ENCODE measurements at places on chromosomes 1 and 21.

DNA sequence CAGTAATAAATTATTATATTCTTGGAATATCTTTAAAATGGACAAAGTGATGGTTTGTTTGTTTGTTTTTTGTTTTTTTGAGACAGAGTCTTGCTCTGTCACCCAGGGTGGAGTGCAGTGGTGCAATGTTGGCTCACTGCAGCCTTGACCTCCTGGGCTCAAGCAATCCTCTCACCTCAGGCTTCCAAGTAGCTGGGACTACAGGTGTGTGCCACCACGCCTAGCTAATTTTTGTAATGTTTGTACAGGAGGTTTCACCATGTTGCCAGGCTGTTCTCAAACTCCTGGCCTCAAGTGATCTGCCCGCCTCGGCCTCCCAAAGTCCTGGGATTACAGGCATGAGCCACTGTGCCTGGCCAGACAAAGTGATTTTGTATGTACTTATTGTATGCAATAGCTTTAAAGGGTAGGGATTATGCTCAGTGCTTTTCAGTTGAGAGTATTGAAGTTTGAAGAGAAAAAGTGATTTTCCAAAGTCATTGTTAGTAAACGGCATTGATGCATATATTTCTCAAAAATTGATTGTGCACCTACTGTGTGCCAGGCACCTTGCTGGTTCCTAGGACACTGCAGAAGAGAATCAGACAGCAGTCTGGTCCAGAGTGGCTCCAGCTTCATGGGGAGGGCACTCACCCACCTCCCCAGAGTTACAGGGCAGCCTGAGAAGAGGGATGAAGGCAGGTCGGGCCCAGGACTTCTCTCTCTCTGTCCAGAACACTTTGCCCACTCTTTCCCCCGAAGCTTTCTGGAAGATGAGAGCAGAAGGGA, 34.2 kb upstream of the TTC22 start:
- H3K36me3 ChIP-seq, result no peaks in the 10 kb centered on the region
- no peak overlapping the region for H3K27ac ChIP-seq
- no peaks in the 10 kb centered on the region for H3K27me3 ChIP-seq

DNA sequence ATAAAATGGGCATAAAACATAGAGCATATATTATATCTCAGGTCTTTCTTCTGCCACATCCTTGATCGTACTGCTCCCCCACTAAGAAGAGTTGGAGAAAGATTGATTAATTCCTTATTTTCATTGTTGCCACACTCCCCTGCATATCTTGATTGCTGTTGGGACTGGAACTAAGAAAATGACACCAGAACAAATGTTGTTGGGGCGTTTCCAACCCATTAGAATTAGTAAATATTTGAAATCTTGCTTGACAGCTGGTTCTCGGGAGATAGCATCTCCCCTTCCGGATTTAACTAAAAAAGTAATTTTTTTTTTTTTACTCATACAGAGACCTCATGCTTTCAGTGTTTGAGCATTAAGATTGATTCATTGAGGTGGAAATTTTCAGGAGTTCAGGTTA, 493.0 kb upstream of the PLXNA2 start:
- no peak for DNase-seq
- no peak overlapping the region for H3K27ac ChIP-seq
- no peaks in the 10 kb centered on the region for H3K36me3 ChIP-seq
- H3K27me3 ChIP-seq, result no peaks in the 10 kb centered on the region
- no peaks in the 10 kb centered on the region for H3K4me1 ChIP-seq

DNA sequence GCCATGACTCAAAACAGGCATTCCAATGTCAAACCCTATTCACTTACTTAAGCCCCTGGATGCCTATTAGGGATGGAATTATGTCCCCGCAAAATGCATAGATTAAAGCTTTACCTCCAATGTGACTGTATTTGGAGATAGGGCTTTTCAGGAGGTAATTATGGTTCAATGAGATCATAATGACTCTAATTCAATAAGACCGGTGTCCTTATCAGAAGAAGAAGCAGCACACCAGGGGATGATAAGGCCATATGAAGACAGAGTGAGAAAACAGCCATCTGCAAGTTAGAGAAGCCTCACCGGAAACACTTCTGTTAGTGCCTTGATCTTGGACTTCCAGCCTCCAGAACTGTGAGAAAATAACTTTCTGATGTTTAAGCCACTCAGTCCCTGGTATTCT, 1131.8 kb upstream of the TMPRSS15 start:
- DNase-seq, result no peak
- H3K27me3 ChIP-seq, result no peaks in the 10 kb centered on the region
- H3K27ac ChIP-seq, result no peak overlapping the region

DNA sequence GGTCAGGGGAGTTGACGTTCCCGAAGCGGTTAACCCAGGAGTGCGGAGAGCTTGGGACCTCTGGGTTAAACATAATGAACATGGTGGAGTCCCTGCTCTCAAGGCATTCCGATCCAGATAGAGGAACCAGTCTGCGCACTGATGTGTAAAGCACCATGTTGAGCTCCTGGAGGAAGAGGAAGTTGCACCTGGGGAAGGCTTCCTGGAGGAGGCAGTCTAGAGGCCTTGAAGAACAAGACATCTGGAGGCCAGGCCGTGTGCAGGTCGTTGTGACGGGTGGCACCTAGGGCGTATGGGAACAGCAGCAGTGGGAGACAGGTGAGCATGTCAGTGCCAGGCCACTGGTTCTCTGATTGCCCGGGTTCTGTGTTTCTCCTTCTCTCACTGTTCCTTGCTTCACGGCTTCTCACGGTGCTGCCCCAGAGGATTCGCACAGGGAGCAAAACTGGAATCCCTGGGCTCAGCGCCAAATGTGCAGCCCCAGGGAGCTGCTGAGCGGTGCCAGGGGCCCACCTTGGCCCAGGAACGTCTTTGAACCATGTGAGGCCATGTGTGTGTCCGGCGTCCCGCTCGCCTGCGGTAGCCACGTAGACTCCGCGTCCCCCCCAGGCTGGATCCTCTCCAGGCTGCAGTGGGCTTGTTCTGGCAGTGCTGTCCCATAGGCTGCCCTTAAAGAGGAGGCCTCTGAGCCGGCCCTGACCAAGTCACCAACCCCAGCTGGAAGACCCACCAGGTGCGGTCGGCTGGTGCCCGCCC, 122.9 kb upstream of the GALNT2 start:
- no peaks in the 10 kb centered on the region for H3K4me1 ChIP-seq
- no peak for DNase-seq
- H3K4me3 ChIP-seq, result no peak overlapping the region
- H3K36me3 ChIP-seq, result no peaks in the 10 kb centered on the region
- no peaks in the 10 kb centered on the region for H3K27me3 ChIP-seq

DNA sequence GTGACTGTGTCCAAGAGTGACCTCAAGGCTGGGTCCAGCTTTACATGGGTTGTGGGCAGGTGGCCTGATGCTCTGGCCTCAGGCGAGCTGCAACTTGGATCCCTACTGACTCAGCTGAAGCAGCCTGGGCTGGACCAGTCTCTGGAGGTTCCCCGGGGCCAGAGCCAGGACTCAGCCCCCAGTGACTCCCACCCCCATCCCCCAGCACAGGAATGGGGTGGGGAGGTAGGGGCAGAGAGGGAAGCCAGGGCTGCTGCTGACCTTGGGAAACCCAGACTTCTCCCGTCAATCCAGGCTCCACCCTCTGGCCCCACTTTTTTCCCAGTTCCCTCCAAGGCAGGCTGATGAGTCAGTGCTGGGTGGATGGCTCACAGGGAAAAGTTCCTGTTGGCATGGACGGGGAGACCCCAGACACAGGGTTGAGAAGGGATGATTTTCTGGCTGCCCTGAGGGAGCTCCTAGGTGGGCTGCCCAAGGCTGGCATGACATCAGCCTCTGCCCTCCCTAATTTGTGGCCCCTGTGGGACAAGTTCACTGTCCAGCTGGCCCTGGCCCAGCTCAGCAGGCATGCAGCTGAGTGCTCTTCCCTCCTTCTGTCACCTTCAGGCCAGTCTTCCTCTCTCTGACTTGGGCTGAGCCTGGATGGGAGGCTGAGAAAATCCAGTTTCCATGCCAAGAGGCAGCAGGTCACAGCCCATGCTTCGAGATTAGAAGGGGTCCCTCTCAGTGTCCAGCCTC, 2.2 kb downstream of the ZC3H12A start:
- no peak overlapping the region for H3K4me3 ChIP-seq
- peaks cover 42% of the 10 kb centered on the region for H3K36me3 ChIP-seq
- DNase-seq, result no peak
- peaks cover 12% of the 10 kb centered on the region for H3K27me3 ChIP-seq
- H3K27ac ChIP-seq, result no peak overlapping the region

GRCh38 chr1:117566556-117566955, 39.3 kb upstream of the TENT5C start:
- no peak overlapping the region for H3K27ac ChIP-seq
- no peak overlapping the region for H3K4me3 ChIP-seq
- no peaks in the 10 kb centered on the region for H3K4me1 ChIP-seq

DNA sequence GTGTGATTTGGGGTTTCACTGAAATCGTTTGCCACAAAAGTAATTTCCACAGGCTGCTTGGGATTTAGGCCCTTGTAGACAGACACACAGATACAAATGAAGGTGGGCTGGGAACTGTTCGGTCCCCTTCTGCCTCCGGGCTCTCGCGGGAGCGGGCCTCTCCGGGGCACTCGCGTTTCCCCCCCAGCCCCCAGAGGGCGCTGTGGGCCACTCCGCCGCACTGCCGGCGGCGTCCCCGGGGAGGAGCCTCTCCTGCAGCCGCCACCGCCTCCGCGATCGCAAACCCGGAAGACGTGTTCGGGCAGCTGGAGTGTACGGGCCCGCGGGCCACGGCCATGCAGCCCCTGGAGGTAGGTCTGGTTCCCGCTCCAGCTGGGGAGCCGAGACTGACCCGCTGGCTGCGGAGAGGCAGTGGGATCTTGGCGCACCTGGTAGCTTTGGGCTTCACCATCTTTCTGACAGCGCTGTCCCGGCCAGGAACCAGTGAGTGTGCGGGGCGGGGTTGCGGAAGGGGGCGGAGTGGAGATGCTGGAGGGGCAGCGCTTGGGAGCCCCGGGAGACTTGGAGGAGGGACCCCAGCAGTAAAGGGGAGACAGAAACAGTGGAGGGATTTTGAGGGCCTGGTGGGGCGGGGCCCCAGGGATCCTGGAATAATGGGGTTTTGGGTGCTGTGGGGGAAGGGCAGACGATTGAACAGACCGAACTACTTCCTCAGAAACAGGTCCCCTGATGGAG, at the start of gene CYB561D1:
Gene CYB561D1 (plus strand): TSS at position 290 of the 735 bp plus-strand sequence. CDS start 46 bp downstream, at position 336.
- H3K36me3 ChIP-seq, result peaks cover 55% of the 10 kb centered on the region
- DNase-seq, result no peak
- H3K4me3 ChIP-seq, result peak within 1 kb of the TSS; percentile 91
- H3K4me1 ChIP-seq, result peaks cover 34% of the 10 kb centered on the region
- peak within 1 kb of the TSS; percentile 65 for H3K27ac ChIP-seq
- no peaks in the 10 kb centered on the region for H3K27me3 ChIP-seq

GRCh38 chr1:182453631-182454030, 3.7 kb downstream of the RGSL1 start:
- H3K4me3 ChIP-seq, result no peak overlapping the region
- peak; percentile 82 for DNase-seq
- no peaks in the 10 kb centered on the region for H3K36me3 ChIP-seq
- H3K27me3 ChIP-seq, result no peaks in the 10 kb centered on the region

DNA sequence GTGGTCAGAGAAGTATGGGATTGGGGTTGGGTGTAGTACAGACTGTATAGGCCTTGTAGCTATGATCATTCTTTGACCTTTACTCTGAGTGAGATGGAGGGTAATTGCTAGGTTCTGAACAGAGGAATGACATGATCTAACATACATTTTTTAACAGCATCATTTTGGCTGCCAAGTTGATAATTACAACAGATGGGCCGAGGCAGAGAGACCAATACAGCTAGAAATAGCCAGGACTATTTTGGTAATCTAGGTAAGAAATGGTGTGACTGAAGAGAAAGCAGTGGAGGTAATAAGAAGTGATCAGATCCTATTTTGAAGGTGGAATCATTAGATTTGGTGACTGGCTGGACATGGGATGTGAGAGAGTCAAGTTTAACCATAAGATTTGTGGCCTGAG, 43.5 kb downstream of the RPAP2 start:
- H3K27ac ChIP-seq, result no peak overlapping the region
- no peak overlapping the region for H3K4me3 ChIP-seq
- no peaks in the 10 kb centered on the region for H3K4me1 ChIP-seq
- DNase-seq, result no peak
- H3K36me3 ChIP-seq, result peaks cover 4% of the 10 kb centered on the region

DNA sequence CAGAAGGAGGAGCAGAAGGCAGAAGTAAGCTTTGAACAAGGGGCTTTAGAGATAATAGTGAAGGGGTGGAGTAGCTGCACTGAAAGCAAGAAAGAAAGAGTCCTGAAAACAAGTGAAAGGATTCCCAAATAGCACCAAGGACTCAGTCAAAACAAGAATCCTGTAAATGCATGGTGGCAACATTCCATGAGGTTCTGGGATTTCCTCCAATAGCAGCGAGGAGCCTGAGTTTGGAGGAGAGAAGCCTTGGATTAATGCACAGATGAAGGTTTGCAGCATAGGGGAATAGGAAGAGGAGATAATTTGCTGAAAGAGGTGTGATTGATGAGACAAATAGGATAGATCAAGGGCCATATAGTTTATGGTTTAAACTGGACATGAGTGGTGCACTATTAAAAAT, 10.9 kb downstream of the KRTAP22-2 start:
- no peaks in the 10 kb centered on the region for H3K27me3 ChIP-seq
- no peak for DNase-seq
- no peaks in the 10 kb centered on the region for H3K4me1 ChIP-seq
- no peaks in the 10 kb centered on the region for H3K36me3 ChIP-seq

GRCh38 chr1:113303267-113303666, 87.0 kb upstream of the MAGI3 start:
- H3K4me3 ChIP-seq, result no peak overlapping the region
- peak; percentile 74 for DNase-seq
- no peak overlapping the region for H3K27ac ChIP-seq
- H3K4me1 ChIP-seq, result no peaks in the 10 kb centered on the region

DNA sequence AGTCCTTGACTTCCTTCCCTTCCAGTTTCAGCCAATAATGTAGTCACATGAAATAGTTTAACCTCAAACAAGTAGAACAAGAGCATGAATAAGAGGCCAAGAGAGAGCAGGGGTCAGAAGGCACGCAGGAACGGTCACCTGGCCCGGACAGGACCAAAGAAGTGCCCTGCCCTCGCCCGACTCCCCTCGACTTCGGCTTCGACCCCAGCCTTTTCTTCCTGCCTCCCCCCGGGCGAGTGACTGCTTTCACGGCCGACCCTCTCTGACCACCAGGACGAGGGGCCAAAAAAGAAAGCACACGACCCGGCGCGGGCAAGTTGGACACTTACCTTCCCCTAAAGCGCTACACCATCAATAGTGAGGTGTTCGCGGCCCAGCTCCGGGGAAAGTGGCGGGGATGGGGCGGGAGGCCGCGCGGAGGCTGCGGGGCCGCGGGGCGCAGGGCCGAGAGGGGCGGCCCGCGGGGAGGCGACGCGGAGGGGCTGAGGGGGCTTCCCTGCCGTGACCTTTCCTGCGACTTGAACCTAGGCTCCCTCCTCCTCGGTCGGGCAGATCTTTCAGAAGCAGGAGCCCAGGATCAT, 519 bp downstream of the RERE start:
- no peaks in the 10 kb centered on the region for H3K36me3 ChIP-seq
- peaks cover 4% of the 10 kb centered on the region for H3K4me1 ChIP-seq
- H3K27ac ChIP-seq, result peak overlapping the region; percentile 97
- no peak for DNase-seq
- peak overlapping the region; percentile 96 for H3K4me3 ChIP-seq

- no peaks in the 10 kb centered on the region for H3K27me3 ChIP-seq
- H3K4me3 ChIP-seq, result no peak overlapping the region
These were observed 12.4 kb downstream of the ANGEL2 start for GRCh38 chr1:213003256-213003655.

Data from spinal cord (tissue), 10 donors.